ENCODE measurements at places on chromosomes 5 and 9. TPM values are rescaled to one million over a fixed set of nuclear protein-coding genes. Genes with fewer than 3 reads are reported as not detected.

TGFBR1 gene
- total RNA-seq = 73.9 TPM

GPR150 gene
- not detected for total RNA-seq

SPRY4 gene
- 12.8 TPM for total RNA-seq

DNA sequence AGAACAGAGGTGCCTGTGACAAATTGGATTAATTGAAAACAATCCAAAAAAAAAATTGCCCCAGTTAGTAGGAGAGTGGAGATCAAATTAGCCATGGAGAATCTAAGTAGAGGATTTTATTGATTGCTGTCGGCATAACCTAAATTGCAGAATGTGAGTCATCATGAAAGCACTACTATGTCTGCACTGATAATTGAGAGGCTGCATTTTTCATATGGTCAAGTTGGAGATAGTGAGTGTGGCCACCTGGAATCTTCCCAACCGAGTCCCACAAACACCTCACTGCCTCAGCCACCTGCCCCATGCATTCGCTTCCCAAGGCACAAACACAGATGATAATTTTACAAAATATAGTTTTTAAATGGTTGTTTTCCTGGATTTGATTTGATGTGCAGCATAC, 123.7 kb downstream of the NTRK2 start:
- no peaks in the 10 kb centered on the region for H3K27me3 ChIP-seq
- H3K4me3 ChIP-seq = no peak overlapping the region
- H3K36me3 ChIP-seq = no peaks in the 10 kb centered on the region
- H3K27ac ChIP-seq = no peak overlapping the region
- H3K4me1 ChIP-seq = no peaks in the 10 kb centered on the region
- no peak for DNase-seq

DNA sequence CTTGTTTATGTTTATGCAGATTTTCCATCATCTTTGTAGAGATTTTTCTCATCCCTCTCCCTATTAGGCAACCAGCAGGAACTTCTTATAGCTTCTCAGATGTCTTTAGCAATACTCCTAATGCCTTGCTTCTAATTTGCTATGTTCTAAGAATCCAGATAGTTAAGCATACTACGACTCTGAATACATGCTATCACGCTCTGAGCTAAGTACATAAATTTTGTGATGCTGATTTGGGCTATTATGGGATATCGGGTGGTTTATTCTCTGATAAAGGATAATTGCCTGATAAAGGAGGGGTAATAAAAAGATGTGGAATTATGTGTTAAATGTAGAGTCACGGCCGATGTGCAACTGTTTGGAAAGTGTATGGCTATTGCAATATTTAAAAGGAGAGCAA, 6.5 kb upstream of the FBXL7 start:
- DNase-seq = no peak
- H3K4me3 ChIP-seq = no peak overlapping the region
- H3K27me3 ChIP-seq = peaks cover 19% of the 10 kb centered on the region
- H3K36me3 ChIP-seq = no peaks in the 10 kb centered on the region

DNA sequence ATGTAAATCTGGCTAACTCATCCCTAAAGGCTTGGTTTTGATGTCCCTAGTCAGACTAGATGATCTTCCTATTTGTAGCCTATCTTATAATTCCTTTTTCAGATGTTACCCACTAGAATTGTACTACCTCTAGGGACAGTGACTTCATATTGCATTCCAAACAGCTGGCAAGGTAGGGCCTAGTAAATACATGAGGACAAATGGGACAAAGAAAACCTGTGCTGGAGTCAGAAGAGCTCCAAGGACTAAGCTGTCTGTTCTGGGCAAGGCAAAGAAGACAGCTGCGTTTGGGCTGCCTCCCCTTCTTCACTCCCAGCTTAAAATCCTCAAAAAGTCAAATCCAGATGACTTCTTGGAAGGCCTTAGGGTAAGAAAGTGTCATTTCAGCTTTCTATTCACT, 10.0 kb downstream of the DMXL1 start:
- peak; percentile 7 for DNase-seq
- no peak overlapping the region for H3K4me3 ChIP-seq
- peaks cover 20% of the 10 kb centered on the region for H3K4me1 ChIP-seq
- no peaks in the 10 kb centered on the region for H3K27me3 ChIP-seq
- no peak overlapping the region for H3K27ac ChIP-seq

DNA sequence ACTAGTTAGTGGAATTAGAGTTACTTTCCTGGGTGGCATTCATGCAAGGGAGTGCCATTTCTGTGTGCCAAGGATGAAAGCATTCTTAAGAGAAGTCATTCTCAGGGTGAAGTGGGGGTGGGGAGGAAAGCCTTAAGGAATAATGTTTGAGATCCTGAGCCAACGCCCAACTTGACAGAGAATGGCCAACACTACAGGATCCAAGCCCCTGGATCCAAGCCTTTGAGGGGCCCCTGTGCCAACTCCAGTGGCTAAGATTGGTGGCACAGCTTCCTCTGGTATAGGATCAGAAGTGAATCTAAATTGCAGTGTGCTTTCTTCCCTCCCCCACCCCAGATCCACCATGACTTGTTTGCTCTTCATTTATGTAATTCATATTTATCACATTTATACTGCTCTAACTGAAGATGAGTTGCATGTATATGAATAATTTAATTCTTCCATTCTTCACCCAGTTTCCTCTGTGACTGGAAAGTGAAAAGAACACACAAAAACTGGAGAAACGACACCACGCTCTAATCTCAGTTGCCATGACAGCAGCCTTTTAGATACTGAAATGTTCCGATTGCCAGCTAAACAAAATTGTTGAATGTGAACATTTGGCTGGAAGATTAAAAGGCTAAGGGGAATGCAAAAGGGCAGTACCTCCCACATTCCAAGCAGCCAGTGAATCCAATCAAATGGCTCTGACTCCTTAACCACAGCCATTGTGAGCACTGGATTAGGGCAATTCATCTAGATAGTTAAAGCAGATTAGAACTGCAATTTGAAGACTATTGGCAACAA, 4.5 kb downstream of the ZNF608 start:
- peak overlapping the region; percentile 94 for H3K4me3 ChIP-seq
- H3K4me1 ChIP-seq = peaks cover 61% of the 10 kb centered on the region
- DNase-seq = peak; percentile 87
- peak overlapping the region; percentile 30 for H3K27ac ChIP-seq
- H3K27me3 ChIP-seq = no peaks in the 10 kb centered on the region

DNA sequence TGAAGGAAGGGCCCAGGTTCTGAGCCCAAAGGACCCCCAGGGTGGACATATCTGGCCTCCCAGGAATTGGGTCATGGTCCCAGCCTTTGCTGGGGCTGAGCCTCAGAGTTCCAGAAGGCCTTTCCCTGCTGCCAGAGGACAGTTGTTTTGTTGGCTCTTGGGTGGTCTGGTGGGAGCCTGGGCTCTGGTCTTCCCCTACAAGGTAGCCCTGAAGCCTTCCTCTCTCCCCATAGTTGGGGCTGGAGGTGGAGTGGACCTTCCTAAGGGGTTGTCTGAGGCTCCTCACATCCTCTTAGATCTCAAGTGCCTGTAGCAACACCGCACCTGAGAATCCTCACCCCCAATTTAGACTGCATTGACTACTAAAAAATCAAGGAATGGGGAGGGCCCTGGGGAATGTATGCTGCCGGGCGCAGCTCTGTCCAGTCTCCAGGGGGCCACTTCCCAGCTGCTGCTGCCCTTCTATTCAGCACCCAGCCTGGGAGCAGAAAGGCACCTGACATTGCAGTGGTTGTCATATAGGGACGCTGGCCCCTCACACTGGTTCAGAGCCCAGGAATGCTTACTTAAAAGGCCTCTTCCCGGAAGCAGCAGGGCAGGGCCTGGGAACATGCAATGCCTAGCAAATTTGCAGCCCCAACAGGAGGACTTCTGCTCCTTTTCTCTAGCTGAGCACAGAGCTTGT, 66.4 kb downstream of the IL31RA start:
- no peaks in the 10 kb centered on the region for H3K36me3 ChIP-seq
- H3K4me1 ChIP-seq = no peaks in the 10 kb centered on the region
- no peak for DNase-seq

GRCh38 chr5:51960617-51961121, 577.4 kb downstream of the ISL1 start:
- H3K36me3 ChIP-seq = no peaks in the 10 kb centered on the region
- H3K4me1 ChIP-seq = no peaks in the 10 kb centered on the region
- no peak overlapping the region for H3K4me3 ChIP-seq
- no peak overlapping the region for H3K27ac ChIP-seq
- H3K27me3 ChIP-seq = no peaks in the 10 kb centered on the region
- peak; percentile 7 for DNase-seq

Measured in GM23248 (cell line).